ENCODE measurements at places on chromosomes 6 and 20.

DNA sequence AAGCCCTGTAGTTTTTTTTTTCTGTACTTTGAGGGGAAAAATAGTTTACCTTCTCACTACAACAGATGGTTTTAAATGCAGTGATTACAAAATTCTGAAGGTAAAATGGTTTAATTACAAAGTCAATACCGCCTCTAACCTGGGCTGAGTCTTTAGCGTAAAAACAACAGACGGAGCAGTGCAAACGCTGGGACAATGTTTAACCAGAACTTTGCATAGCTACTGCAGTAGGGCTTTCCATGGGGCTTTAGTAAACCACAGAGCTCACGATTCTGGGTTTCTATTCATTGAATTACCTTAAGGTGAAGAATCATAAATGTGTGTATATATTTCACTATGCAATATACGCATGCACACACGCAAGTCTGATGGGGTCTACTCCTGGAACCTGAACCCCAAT, 77.9 kb downstream of the RFX6 start:
- no peak for DNase-seq

DNA sequence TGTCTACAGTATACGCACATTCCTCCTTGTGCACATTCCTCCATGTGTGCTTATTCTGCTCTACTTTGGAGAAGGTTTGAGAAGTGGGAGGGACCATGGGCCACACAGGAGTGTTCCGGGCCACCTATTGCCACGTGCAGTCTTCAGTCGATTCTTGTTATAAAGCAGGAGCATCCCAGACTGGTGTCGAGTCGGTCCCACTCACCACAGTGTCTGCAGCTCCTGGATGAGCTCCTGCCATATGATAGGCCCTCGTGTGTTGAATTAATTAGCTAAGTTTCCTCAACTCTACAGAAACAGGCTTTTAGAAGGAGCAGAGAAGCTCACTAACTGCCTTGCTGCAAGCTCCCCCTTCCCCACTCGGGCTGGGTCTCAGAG, 22.6 kb downstream of the ENTPD6 start:
- no peak for DNase-seq

GRCh38 chr6:134593442-134593841, 275.5 kb upstream of the SGK1 start:
- DNase-seq: no peak

DNA sequence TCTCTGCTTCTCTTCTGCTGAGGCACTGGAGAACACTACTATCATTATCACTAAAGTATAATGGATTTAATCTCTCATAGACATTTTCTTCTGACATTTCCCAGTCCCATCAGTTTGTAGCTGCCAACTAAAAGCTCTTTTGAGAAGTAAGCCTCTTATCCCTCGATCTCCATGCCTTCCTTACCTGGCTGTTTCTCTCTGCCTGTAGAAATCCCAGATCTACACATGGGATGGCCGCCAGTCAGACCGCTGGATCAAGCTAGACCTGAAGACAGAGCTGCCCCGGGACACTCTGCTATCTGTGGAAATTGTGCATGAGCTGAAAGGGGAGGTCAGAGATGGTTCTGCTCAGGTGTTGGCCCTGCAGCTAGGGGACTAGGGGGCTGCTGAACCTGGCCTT, 25.4 kb downstream of the CCDC167 start:
- no peak for DNase-seq

DNA sequence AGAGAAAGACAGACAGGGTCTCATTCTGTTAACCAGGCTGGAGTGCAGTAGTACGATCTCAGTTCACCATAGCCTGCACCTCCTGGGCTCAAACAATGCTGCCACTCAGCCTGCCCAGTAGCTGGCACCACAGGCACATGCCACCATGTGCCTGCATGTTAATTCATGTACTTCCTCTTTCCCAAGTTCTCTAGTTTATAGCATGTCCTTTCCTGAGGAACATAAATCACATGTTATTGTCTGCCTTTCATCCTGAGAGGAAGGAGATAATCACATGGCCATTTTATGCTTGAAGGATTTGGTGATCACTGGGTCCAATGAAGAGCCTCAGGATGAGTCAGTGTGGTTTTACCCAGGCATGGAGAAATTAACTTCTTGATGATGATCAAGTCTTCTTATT, 47.9 kb downstream of the COL11A2 start:
- DNase-seq: no peak

DNA sequence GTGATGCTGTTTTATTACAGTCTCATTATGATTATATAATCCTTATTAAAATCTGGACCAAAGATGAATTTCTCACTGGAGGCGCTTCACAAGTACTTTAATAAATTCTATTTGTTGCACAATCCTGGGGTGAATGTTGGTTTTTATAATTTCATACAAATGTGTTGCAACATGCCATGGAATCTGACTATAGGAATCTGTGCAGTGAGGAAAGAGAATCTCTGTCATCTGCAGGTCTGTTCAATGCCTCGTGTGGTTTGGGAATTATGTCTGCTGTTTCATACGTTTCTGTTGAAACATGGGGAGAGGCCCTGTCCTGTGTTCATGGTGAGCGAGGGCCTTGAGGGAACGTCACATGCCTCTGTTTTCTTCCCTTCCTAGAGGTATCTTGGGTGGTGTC, 277.3 kb downstream of the CDH4 start:
- no peak for DNase-seq

- DNase-seq: no peak
These were observed 11.6 kb upstream of the ASCC3 start for GRCh38 chr6:100892693-100893092.

DNA sequence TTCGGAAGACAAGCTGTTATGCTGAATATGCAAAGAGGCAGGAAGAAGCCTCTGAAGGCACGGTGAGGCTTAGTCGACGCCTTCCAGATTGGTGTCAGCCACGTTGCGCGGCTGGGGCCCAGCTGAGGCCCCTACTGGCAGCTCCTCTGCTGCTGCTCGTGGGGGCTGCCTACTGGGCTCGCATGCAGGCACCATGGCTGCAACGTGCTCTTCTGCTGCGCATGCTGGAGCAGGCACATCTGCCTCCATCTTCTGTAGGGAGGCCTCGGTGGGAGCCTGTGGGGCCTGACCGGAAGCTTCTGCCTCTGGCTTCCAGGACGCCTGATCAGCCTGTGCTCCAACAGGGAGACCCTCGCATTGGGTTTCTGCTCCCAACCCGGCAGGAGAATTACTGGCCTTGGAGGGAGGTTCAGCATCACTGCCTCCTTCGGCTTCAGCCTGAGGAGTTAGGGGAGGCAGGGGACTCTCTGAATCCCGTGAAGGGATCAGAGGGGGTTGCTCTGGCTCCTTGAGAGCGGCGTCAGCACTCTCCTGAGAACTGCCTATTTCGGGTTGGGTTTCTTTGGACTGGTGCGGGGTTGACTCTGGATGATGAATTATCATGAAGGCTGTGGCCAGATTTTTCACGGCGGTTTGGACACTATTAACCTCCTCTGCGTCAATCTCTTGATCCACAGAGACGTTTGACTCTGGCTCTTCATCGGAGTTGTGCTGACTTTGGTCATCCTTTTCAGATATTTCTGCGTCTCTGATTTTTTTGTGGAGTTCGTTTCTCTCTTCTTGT, 49.1 kb downstream of the TXLNB start:
- no peak for DNase-seq

- DNase-seq: no peak
These were observed 679 bp upstream of the PPDPF start for GRCh38 chr20:63519668-63520503.

Data from hypothalamus (tissue), 51 donors.